ENCODE measurements at places on chromosomes 2 and 18.

- no peak for DNase-seq
These were observed 43.7 kb downstream of the ARL4C start for GRCh38 chr2:234453216-234453615.

- no peak for DNase-seq
These were observed 15.7 kb downstream of the GPATCH11 start for GRCh38 chr2:37100054-37100453.

DNA sequence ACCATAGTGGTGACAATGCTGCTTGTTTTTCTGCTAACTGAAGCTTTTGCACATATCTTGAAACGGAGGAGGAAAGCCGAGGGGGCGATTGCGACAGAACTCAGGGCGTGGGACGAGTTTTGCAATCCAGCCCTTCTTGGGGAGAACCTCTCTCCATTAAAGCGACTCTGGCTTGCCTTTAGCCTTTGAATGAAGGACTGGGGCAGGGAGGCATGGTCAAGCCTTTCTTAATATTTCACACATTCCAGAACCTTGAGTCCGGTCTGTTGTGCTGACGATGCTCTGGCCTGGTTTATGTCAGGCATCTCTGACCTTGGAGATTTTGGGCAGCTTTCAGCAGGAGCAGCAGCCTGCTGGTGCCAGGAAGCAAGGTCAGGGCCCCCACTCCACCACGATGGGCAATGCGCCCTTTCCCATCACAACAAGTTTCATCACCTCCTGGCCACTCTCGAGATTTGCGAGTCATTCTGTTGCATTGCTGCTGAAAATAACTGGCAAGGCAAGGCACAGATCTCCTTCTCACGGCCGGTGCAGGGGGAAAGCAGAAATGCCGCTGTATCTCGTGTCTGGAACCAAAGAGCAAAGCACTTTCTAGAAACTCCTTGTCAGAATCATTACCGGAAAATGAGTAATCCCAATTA lies 10.8 kb downstream of the EMILIN2 start:
- no peak for DNase-seq

DNA sequence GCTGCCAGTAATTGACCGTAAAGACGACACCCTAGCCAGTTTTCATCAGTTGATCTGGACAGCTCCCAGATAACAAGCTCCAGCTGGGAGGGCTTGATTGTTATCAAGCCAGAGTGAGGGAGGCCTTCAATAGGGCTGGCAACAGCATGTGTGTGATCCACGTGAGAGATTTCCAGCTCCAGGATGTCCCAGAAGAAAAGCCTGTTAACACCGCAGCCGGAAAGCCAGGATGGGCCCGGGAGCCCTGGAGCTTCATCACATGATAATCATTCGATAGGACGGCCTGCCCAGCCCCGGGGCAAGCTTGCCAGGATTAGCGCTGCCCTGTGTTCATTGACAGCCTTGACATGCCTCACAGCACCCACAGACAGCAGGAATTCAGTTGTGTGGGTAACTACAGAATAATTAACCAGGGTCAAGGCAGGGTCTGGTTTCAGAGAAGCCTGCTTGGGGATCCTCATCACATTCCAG lies 182.5 kb downstream of the C1D start:
- no peak for DNase-seq

DNA sequence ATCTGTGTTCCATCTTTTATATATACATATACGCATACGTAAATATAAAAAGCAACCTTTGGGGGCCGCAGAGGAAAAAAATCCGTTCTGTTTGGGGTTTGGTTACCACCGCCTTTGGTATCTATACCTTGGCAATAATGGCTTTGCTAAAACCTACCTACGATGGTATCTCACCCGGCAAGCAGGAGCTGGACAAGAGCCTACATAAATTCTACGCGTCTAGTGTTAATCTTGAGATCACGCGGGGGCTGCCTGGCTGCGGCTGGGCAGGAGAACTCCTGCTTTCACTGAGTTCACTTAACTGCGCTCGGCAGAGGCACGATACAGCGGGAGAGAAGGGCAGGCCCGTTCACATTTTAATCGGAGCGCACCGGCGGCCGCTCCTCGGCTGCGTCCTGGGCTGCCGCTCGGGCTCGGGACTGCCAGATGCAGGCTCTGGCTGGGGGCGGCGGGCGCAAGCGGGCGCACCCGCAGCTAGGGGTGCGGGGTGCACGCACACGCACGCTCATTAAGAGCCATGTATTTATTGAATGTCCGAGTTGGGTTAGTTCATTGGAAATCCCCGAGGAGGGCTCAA lies 1.7 kb upstream of the POU3F3 start:
- no peak for DNase-seq

Data from NCI-H187 (cell line).